A172 (cell line): ENCODE measurements at places on chromosomes 2 and 18. TPM values are rescaled to one million over a fixed set of nuclear protein-coding genes. Genes with fewer than 3 reads are reported as not detected.

CDH7 gene
- total RNA-seq = not detected in 2 replicates

MAL gene
- not detected in 2 replicates for total RNA-seq

FAM228A gene
- total RNA-seq = not detected in 2 replicates

TWIST2 gene
- total RNA-seq = 32.3 and 38.8 TPM in 2 replicates

ABCG5 gene
- not detected in 2 replicates for total RNA-seq

PROC gene
- total RNA-seq = 2.7 and 2.8 TPM in 2 replicates

ATG4B gene
- total RNA-seq = 111 and 132 TPM in 2 replicates
